Stimulated activated CD4-positive, alpha-beta T cell treated with anti-CD3 and anti-CD28 coated beads, TNF-alpha, amount 100 ng/mL, for 1 hour (primary cell): ENCODE measurements at places on chromosomes 2 and 18.

GRCh38 chr2:144650907-144651306 lies 131.0 kb upstream of the ZEB2 start:
- no peak for DNase-seq

DNA sequence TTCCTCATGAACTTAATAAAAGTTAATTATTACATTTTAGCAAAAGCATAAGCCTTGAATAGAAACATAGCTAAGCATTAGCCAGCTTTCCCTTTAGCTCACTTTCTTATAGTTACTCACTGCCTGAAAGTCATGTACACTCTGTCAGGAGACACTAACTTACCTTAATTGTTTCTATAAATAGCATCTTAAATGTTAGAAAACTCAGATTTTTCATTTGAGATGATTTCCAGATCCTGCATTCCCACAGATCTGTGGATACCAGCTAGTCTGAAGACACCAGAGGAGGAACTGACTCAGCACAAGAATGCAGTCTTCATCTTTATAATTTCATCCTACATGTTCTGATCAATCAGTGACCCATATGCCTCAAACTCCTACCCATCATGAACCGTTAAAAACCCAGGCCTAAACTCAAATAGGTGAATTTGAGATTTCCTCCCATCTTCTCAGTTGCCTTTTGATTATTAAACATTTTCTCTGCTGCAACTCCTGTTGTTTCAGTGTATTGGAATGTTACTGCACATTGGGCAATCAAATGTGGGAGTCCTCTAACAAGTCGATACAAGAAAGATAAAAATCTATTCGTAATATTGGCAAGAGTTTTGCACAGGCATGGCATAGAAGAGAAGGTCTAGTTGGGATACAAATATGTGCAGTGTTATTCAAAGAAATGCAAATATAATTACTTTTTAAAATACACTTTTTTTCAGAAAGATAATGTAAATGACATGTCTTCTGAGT lies 857.4 kb upstream of the CDH2 start:
- no peak for DNase-seq

DNA sequence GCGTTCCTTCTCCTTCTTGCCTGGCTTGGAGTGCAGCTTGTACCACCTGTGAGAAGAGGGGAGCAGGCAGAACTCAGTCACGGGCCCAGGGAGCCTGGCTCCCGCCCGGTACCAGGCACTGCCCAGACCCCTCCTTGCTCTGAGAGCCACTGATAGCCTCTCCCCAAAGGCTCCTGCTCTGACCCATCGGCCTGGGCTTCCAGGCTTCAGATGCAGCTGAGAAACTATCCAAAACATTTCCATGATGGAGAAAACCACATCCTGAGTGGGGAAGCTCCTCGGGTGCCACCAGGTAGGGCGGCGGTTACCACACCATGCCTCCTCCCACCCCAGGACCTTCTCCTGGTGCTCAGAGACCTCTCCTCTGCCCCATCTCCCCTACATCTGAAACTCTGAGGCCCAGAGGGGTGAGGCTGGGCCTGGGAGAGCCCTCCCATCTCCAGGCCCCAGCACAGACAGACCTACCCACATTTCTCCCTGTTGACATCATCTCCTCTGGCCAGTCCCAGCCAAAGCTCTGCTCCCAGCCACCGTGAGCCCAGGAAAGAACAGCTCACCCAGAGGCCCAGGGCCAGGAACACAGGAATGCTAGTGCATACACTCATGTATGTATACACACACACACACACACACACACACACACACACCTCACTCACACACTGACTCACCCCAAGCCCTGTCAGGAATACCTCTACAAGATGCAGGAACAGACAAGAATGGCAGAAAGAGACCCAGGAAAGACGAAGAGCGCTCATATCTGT lies 17.9 kb upstream of the SFXN5 start:
- no peak for DNase-seq

GRCh38 chr2:234100686-234101085 lies 50.2 kb downstream of the SPP2 start:
- DNase-seq = no peak

- DNase-seq = no peak
Observed at GRCh38 chr2:172937884-172938712, 137.5 kb upstream of the MAP3K20 start.

DNA sequence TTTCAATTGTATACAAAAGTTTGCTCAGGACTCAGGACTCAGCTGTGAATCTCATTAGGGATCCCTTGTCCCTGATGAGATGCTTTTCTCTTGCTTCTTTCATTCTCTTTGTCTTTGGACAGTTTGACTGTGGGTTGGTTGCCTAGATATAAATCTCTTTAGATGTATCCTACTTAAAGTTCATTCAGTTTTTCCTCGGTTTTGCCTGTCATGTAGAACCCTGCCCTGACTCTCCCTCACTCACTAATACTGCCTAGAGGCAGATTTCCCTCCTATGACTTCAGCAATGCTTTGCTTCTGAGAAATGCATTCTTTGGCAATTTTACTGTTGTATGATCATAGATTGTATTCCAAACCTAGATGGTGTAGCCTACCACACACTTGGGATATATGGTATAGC lies 421.4 kb upstream of the TCF4 start:
- DNase-seq = no peak

GRCh38 chr2:19547321-19547720 lies 188.9 kb upstream of the OSR1 start:
- DNase-seq = no peak

- DNase-seq = no peak
Observed at GRCh38 chr18:66432636-66433035, 171.3 kb downstream of the CDH19 start.

DNA sequence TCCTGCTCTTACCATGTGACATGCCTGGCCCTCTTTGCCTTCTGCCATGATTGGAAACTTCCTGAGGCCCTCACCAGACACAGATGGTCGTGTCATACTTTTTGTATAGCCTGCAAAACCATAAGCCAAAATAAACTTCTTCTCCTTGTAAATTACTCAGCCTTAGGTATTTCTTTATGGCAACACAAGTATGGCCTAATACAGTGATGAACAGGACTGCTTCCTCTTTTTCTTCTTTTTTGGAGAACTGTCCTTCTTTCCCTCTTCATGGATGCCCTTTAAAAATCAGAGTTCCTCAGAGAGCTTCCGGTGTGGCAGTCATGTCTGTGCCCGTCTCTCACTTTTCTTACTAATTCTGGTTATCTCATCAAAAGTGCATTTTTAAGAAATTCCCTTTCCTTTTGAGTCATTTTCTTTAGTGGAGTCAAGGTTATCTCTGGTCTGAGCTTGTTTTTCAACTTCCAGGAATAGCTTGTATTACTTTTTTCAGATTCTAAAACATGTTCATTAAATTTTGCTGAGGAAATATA lies 9.2 kb upstream of the IL1A start:
- DNase-seq = no peak

- no peak for DNase-seq
Observed at GRCh38 chr2:178403671-178404306, 47.2 kb downstream of the PRKRA start.

GRCh38 chr2:128303911-128304310 lies 14.8 kb downstream of the HS6ST1 start:
- no peak for DNase-seq

DNA sequence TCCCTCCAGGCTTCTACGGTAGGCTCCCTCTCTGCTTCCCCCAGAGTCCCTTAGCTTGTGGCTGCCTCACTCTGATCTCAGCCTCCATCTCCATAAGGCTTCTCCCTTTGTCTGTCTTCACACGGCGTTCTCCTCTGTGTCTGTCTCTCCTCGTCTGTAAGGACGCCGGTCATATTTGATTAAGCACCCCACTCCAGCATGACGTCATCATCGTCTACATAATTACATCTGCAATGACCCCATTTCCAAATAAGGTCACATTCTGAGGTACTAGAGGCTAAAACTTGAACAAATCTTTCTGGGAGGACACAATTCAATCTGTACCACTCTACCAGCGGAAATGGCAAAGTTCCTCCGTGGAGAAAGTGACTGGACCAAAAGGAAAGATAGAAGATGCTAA lies 8.3 kb upstream of the COL6A3 start:
- DNase-seq = no peak

- no peak for DNase-seq
Observed at GRCh38 chr2:96870626-96871255, 861 bp upstream of the SEMA4C start.

- DNase-seq = no peak
Observed at GRCh38 chr2:12978066-12978835, 261.5 kb downstream of the TRIB2 start.

DNA sequence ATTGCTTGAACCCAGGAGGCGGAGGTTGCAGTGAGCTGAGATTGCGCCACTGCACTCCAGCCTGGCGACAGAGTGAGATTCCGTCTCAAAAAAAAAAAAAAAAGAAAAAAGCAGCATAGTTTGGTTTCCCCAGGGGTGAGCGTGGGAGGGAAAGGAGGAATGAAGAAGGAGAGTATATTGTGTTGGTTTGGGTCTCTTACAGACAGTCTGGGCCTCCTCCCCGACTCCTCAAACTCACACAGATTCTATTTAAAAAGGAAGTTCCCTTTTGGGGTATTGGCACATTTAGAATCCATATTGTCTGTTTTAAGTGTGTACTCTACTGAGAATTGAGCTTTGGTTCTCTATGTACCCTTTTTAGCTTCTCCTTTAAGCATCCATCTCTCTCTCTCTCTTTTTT lies 27.4 kb upstream of the SLC20A1 start:
- DNase-seq = no peak

DNA sequence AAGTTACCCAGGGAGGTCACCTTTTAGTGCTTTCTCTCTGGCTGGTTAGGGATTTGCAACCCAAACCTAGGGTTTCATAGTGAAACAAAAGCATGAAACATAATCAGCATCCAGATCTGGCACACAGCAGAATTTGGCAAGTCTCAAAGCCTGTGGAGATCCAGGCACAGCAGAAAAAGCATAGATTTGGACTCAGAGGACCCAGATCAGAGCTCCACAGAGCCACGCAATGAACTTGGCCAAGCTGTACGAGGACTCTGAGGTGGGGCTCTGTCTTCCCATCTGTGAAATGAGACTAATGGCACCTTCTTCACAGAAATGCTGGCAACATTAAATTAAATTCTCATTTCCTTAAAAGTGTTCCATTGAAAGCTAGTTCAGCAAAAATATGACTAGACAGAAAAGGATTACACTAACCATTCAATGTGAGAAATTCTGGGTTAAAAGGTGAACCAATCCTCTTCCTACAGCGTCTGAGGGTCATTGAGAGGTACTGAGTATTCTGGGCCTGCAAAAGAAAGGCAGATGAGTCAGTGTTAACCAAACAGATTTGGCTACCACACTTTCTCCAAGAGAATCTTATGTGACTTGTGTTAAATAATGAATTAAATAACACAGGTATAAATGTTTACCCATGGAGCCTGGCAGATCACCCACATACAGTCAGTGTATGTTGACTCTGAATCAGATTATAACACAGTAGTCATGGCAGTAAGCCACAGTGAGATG lies 266.3 kb downstream of the MREG start:
- no peak for DNase-seq

- DNase-seq = no peak
Observed at GRCh38 chr2:11933854-11934253, 187.4 kb downstream of the LPIN1 start.

- DNase-seq = no peak
Observed at GRCh38 chr2:100988630-100989417, 13.3 kb upstream of the RPL31 start.

DNA sequence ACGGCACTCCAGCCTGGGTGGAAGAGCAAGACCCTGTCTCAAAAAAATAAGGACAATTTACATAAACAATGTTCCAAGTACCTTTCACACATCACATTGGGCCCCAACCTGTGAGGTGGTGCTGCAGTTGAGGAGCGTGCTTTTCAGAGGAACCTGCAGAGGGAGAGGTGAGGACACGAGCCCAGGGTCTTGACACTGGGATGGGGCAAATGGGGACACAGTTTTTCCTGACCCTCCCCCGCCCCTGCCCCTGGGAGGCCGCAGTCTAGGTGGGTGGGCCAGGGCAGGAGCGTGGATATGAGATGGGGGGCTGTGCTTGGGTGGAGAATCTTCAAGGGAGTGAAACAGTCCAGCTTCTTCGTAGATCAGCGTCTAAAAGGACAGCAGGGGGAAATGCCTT lies 112.9 kb downstream of the SEPTIN10 start:
- DNase-seq = no peak

DNA sequence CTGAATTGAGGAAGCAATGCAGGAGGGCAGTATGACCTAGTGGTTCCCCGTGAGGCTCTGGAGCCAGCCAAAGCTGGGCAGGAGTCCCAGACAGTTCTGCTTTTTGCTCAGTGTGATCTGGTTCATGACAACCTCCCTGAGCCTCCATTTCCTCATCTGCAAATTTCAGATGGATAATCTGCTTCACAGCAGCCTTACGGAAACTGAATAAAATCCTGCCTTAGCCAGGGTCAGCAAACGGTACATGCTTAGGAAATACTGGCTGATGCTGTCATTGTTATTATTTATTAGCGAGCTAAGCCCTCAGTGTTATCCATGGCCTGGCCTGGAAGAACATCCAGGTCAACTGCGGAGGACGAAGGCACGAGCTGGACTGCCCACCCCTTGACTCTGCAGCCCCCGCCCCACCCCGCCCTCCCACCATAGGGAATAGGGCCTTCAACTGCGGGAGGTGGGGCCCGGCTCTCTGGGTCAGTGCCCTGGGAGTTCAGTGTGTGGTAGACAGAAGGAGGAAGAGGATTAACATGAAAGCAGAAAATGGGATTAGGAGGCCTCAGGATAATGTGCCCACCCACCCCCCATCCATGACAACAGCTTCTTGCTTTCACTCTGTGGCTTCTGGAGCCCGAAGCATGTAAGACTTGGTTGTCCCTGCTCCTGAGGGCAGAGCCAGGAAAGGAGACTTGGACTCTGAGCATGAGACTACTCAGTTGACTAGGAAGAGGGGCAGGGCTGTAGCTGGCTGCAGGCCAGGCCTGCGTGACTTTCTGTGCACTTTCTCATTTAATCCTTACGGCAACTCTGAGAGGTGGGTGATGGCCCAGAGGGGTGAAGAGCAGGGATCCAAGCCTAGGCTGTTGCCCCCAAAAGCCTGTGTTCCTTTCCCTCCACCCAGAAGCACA lies 13.1 kb downstream of the PKDCC start:
- no peak for DNase-seq

- DNase-seq = no peak
Observed at GRCh38 chr2:203992509-203992908, 55.9 kb downstream of the ICOS start.

- no peak for DNase-seq
Observed at GRCh38 chr2:68317971-68318913, 1.5 kb downstream of the CNRIP1 start.

GRCh38 chr18:58144671-58145285 lies 100.8 kb downstream of the NEDD4L start:
- no peak for DNase-seq

- no peak for DNase-seq
Observed at GRCh38 chr2:6864923-6865345, 773 bp downstream of the CMPK2 start.

GRCh38 chr18:10900435-10900834 lies 248.9 kb downstream of the PIEZO2 start:
- DNase-seq = no peak

- DNase-seq = no peak
Observed at GRCh38 chr2:20456636-20457426, 10.0 kb downstream of the RHOB start.

GRCh38 chr2:29336341-29337241 lies 221.4 kb downstream of the CLIP4 start:
- DNase-seq = no peak

- DNase-seq = no peak
Observed at GRCh38 chr2:202628646-202629198, 6.0 kb upstream of the FAM117B start.

GRCh38 chr2:144162652-144163051 lies 357.3 kb downstream of the ZEB2 start:
- DNase-seq = peak; percentile 6

- DNase-seq = no peak
Observed at GRCh38 chr2:172308253-172308935, 119.0 kb upstream of the ITGA6 start.
